T-helper 17 cell (primary cell): ENCODE measurements at places on chromosomes 16 and 17.

- no peaks in the 10 kb centered on the region for H3K36me3 ChIP-seq
- no peak overlapping the region for H3K4me3 ChIP-seq
- no peak for DNase-seq
- no peak overlapping the region for H3K27ac ChIP-seq
Measured at GRCh38 chr16:82522026-82522425, 104.7 kb upstream of the CDH13 start.

DNA sequence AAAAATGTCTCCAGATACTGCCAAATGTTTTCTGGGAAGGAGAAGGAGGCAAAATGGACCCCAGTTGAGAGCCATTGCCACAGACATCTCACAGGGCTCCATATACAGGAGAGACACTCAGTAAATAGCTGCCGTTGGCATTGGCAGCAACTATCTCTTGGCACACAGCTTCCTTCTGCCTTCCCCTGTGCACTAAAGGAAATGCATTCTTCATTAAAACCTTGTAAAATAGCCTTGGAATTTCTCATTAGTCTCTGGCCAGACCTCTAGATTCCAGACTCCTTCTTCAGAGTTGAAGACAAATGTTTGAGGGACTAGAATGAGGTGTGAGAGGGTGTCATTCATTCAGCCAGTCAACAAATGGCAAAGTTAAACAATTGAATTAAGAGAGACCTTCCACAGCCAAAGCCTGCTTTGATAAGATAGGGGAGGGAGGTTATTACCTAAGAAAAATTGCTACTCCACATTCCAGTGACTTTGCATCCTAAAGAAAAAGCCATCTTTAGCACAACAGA, 223.9 kb upstream of the HS3ST3A1 start:
- H3K27me3 ChIP-seq, result no peaks in the 10 kb centered on the region
- no peak overlapping the region for H3K27ac ChIP-seq
- H3K36me3 ChIP-seq, result no peaks in the 10 kb centered on the region
- DNase-seq, result no peak
- H3K4me1 ChIP-seq, result no peaks in the 10 kb centered on the region

DNA sequence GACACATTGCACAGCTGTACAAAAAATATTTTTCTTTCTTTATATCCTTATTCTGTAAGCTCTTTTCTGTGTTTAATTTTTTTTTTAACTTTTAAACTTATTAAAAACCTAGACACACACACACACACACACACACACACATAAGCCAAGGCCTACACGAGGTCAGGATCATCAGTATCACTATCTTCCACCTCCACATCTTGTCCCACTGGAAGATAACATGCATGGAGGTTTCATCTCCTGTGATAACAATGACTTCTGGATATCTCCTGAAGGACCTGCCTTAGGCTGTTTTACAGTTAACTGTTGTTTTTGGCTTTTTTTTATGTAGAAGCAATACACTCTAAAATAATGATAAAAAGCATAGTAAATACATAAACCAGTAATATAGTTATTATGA, 71.2 kb downstream of the TNRC6C start:
- no peak overlapping the region for H3K4me3 ChIP-seq
- H3K4me1 ChIP-seq, result peaks cover 24% of the 10 kb centered on the region
- H3K36me3 ChIP-seq, result peaks cover 9% of the 10 kb centered on the region
- H3K27ac ChIP-seq, result no peak overlapping the region
- no peak for DNase-seq

DNA sequence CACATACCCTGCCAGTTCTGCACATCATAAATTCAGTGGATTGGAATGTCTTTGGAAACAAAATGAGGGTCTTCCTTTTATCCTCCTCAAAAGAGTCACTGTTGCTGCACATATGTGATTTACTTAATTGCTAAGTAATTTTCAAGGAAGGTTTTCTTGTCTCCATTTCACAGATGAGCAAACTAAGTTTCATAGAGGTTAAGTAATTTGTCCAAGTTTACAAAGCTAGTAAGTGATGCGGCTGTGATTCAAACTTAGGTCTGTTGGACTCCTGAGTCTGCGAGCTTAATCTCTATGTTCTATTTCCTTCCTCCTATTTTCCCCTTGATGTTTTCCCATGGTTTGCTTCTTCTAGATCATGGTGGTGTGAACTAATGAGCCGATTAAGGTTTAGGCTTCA, 13.7 kb upstream of the ERN2 start:
- no peak for DNase-seq
- no peak overlapping the region for H3K27ac ChIP-seq
- H3K4me3 ChIP-seq, result no peak overlapping the region

GRCh38 chr17:2385240-2386210, 15.3 kb downstream of the MNT start:
- no peak overlapping the region for H3K27ac ChIP-seq
- peaks cover 19% of the 10 kb centered on the region for H3K4me1 ChIP-seq
- H3K4me3 ChIP-seq, result peak overlapping the region; percentile 25

- peaks cover 3% of the 10 kb centered on the region for H3K36me3 ChIP-seq
- H3K27me3 ChIP-seq, result peaks cover 6% of the 10 kb centered on the region
- H3K27ac ChIP-seq, result no peak overlapping the region
- H3K4me3 ChIP-seq, result no peak overlapping the region
- no peak for DNase-seq
Measured at GRCh38 chr17:48571024-48571818, 6.9 kb downstream of the HOXB4 start.

DNA sequence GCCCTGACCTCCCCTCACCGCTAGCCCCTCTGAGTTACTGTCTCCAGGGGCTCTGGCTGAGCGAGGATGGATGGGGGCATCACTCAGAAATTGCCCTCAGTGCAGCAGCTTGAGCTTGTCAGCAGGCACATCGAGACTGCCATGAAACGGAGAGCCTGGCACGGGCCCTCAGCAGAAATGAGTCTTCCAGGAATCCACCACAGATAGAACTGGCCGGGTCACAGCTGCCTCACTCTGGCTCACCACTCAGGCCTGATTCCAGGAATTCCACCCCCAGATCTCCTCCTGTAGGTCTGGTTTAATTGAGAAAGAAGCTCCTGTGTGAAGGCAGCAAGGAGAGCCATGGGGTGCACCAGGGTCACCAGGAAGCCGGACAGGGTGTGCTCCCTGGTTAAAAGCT, 85.5 kb downstream of the GSG1L start:
- no peak overlapping the region for H3K27ac ChIP-seq
- DNase-seq, result no peak
- peaks cover 20% of the 10 kb centered on the region for H3K27me3 ChIP-seq
- no peak overlapping the region for H3K4me3 ChIP-seq

- H3K36me3 ChIP-seq, result no peaks in the 10 kb centered on the region
- H3K27ac ChIP-seq, result no peak overlapping the region
- no peaks in the 10 kb centered on the region for H3K27me3 ChIP-seq
- H3K4me3 ChIP-seq, result no peak overlapping the region
- DNase-seq, result no peak
- peaks cover 26% of the 10 kb centered on the region for H3K4me1 ChIP-seq
Measured at GRCh38 chr17:83085526-83086198, 6.3 kb downstream of the METRNL start.

GRCh38 chr16:54275956-54276355, 10.6 kb downstream of the IRX3 start:
- H3K4me3 ChIP-seq, result no peak overlapping the region
- no peak for DNase-seq
- peaks cover 52% of the 10 kb centered on the region for H3K27me3 ChIP-seq

GRCh38 chr17:7318121-7318860, 3.1 kb upstream of the GPS2 start:
- no peak overlapping the region for H3K4me3 ChIP-seq
- H3K27me3 ChIP-seq, result no peaks in the 10 kb centered on the region
- peaks cover 5% of the 10 kb centered on the region for H3K36me3 ChIP-seq
- H3K4me1 ChIP-seq, result peaks cover 24% of the 10 kb centered on the region
- no peak overlapping the region for H3K27ac ChIP-seq

DNA sequence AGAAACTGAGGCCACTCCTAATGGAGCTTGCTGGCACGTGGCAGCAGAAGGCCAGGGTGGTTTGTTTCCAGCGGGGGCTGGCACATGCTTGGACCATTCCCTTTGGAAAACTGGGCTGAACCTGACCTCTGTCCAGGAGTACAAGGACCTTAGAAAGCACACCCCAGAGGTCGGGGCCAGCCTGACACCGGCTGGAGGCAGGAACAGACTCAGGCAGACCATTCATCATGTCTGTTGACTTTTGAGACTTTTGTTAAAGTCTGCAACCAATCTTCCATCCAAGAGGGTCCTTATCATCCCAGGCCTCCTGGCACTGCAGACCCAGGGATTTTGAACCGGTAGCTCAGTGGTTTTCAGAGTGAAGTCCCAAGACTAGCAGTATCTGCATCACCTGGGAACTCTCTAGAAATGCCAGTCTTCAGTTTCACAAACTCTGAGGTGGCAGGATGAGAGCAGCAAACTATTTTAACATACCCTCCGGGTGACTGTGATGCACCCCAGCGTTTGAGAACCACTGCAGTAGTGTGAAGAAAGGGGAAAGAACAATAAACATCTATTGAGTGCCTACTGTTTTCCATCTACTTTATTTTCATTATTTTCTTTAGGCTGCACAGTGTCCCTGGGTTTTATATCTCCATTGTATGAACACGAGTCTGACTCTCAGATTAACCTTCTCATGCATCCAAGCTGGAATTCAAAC, 145.3 kb upstream of the PLCG2 start:
- no peak for DNase-seq
- H3K27ac ChIP-seq, result peak overlapping the region; percentile 99
- peak overlapping the region; percentile 3 for H3K4me3 ChIP-seq
- H3K27me3 ChIP-seq, result no peaks in the 10 kb centered on the region
- H3K4me1 ChIP-seq, result peaks cover 34% of the 10 kb centered on the region

DNA sequence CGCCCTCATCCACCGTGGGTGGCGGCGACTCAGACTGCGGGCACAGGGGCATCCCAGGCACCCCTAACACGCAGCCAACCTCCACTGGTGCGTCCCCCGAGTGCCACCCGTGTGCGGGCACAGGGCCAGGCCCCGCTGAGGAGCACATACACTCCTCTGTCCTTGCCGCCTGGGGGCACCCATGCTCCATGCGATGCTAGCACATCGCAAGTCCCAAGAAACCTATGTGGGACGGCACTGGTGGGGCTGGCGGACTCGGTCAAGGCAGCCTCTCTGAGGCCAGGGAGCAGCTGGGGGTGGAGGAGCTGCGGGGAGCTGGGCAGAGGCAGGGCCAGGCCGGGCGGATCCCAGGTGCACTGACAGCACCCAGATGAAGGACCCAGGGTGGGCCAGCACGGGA, 4.0 kb downstream of the ZNF598 start:
- H3K36me3 ChIP-seq, result no peaks in the 10 kb centered on the region
- no peak overlapping the region for H3K27ac ChIP-seq
- H3K4me1 ChIP-seq, result peaks cover 25% of the 10 kb centered on the region
- H3K27me3 ChIP-seq, result no peaks in the 10 kb centered on the region

DNA sequence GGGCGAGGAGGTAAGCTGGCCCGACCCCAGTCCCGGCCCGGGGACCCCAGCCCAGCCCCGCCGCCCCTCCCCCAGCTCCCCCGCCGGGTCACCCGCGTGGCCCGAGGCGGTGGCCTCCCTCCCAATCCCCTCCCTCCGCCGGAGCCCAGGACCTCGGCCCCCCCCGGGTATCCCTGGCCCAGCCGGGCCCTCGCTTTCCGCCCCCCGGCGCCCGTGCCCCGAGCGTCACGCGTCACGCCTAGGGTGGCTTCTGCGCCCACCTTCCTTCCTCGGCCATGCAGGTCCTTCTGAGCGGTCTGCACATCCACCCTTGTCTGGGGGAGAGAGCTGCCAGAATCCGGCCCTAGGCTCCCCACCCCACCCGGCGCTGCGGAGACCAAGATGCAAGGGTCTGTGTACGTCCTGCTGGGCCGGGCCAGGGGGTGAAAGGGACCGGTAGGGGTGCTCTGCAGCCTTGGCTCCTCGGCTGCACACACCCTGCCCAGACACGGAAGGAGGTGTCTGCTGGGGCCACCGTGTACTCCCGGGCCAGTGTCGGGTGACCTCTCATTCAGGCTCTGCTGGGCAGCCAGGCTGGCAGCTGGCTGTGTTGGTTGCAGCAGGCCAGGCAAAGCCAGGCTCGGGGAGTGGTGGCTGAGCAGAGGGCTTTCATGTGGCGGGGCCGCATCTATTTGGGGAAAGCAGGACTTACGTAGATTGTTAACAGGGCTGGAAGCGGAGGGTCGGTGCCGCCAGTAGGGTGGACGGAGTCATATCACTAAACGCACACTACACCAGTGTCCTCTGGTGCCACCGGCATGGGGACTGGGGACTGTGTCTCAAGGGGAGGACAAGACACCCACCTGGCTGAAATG, 754 bp downstream of the RAB11FIP4 start:
- H3K4me1 ChIP-seq, result peaks cover 12% of the 10 kb centered on the region
- H3K4me3 ChIP-seq, result peak overlapping the region; percentile 78
- H3K36me3 ChIP-seq, result peaks cover 10% of the 10 kb centered on the region
- DNase-seq, result no peak
- H3K27me3 ChIP-seq, result peaks cover 58% of the 10 kb centered on the region

DNA sequence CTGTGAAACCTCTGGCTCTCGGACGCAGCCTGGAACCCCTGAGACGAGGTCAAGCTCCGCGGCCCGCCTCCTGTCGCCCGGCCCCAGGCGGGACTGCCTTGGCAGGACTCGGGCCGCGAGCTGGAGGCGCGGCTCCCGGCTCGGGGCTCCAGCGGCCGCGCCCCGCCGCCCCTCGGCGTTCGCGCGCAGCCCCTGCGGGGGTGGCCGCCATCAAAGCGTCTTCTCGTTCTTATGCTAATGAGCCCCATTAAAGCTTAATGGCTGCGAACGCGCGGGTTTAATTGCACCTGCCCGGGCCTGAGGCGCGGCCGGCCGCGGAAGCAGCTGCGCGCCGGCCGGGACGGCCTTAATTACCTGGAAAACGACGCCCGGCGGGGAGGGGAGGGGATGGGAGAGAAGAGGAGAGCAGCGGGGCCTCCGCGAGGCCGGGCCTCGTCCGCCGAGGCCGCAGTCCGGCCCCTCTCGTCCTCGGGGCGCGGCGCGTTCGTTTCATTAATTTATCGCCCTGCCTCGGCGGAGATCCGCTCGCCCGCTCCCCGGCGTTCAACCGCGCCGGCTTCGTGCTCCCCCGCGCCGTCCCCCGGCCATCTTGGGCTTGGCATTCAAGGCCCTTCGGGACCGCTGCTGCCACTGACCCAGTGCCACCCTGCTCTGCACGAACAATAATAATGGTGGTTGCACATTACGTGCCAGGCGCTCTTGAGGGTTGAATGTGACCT, 19.2 kb downstream of the RAI1 start:
- H3K36me3 ChIP-seq, result no peaks in the 10 kb centered on the region
- H3K4me3 ChIP-seq, result no peak overlapping the region
- DNase-seq, result no peak
- H3K27ac ChIP-seq, result no peak overlapping the region
- H3K27me3 ChIP-seq, result no peaks in the 10 kb centered on the region

- no peak for DNase-seq
- no peaks in the 10 kb centered on the region for H3K36me3 ChIP-seq
- H3K4me3 ChIP-seq, result peak overlapping the region; percentile 96
- no peaks in the 10 kb centered on the region for H3K27me3 ChIP-seq
- peaks cover 53% of the 10 kb centered on the region for H3K4me1 ChIP-seq
Measured at GRCh38 chr17:29138971-29139691, 41.1 kb downstream of the MYO18A start.

GRCh38 chr17:39144416-39144840, 7.0 kb downstream of the PLXDC1 start:
- DNase-seq, result no peak
- peak overlapping the region; percentile 37 for H3K27ac ChIP-seq
- no peak overlapping the region for H3K4me3 ChIP-seq
- no peaks in the 10 kb centered on the region for H3K36me3 ChIP-seq
- H3K27me3 ChIP-seq, result peaks cover 4% of the 10 kb centered on the region
